GM12865 (cell line): ENCODE measurements at places on chromosomes 1 and 21.

GRCh38 chr21:16569679-16570078 is 839.9 kb downstream of the USP25 start:
- DNase-seq, result no peak

GRCh38 chr1:215458562-215458961 is 108.5 kb upstream of the KCTD3 start:
- DNase-seq, result no peak

DNA sequence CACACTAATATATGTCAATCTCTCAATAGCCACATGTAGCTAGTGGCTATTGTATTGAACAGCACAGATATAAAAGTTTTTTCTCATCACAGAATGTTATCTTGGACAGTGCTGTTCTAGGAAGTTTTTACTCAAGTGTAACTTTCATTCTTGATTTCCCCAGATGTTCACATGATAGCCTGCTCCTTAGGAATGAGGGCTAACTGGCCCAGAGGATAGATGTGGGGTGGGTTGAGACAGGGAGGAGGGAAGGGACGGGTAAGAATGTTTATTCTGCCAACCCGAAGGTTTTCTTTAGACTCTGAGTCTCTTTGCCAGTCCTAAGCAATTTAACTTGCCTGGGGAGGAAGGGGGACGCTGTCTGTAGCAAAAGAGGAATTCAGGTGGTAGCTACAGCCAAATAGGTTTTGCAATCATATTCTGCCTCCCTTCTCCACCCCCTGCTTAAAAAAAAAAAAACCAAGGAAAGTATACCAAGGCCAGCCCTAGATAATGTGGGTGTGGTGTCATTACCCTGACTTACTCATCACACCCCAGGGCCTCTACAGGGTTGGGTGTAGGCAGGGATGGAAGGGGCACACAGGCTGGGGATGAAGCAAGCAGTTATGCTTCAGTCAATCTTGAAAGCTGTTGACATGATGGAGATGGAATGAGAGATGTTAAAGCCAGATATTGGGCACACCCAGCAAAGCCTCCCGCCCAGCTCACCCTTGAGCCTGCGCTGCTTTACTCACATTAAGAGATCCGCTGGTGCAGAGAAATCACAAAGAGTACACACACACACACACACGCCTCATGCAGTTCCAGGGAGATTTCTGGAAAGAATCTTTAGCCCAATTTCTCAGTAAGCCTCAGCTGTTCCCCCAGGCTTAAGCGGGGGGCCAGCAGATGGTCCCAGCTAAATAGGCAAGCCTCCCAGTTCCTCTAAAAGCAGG is 59.9 kb downstream of the PLXNA2 start:
- DNase-seq, result no peak

- no peak for DNase-seq
Measured at GRCh38 chr1:92210701-92211100, 7.0 kb upstream of the C1orf146 start.

- no peak for DNase-seq
Measured at GRCh38 chr21:45293220-45293725, 5.6 kb upstream of the POFUT2 start.

- peak; percentile 90 for DNase-seq
Measured at GRCh38 chr1:115648717-115649691, 7.2 kb downstream of the VANGL1 start.

GRCh38 chr21:29082046-29082815 is 8.8 kb upstream of the CCT8 start:
- no peak for DNase-seq

DNA sequence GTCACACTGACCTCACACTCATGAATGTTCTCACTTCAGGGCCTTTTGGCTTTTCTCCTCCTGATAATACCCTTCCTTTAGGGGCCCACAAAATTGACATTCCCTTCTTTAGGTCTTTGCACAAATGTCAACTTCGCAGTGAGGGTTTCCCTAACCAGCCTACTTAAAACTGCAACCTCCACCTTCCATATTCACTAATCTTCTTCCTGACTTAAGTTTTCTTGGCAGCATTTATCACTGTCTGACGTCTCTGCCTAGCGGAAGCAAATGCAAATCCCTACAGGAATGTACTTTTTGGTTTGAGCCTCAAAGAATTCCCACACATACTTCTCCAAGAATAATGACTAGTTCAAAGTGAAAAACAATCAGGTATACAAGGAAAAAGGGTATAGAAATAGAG is 32.8 kb downstream of the INTS7 start:
- no peak for DNase-seq

GRCh38 chr1:24348196-24348595 is 29.0 kb downstream of the GRHL3 start:
- no peak for DNase-seq

DNA sequence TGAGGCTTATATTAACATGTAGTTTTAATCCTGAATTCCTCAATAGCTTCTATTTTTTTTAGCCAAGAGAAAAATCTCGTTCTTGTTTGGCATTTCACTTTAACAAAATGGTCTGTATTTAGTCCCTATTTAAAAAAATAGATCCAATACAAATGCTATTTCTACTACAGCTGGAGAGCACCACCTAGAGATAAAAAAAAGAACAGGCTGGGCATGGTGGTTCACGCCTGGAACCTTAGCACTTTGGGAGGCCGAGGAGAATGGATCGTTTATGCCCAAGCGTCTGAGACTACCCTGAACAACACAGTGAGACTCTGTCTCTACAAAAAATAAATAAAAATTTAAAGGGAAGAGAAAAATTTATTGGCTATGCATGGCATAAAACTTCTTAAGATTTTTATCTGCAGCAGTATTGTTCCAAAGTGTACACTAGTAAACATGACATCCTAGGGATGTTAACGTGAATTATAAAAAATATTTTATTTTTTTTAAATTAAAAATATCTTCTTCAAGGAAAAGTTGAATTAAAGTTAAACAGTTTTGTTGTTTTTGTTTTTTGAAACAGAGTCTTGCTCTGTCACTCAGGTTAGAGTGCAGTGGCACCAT is 4.4 kb downstream of the ST7L start:
- DNase-seq, result peak; percentile 37

DNA sequence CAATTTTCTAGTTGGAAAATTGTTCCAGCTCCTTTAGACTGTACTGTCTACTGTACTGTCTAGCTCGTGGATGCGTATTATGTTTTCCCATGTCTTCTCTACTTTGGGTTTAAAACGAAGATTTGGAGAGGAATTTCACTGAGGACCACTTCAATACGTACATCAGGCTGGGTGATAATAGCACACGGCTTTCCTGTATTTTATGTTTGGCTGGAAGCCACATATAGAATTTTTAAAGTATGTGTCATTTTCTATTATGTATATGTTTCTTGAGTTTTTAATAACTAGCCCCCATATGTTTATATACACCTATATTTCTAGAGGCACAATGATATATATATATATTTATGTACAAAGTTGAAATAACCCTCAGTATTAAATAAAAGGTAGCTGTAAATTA is 226.4 kb downstream of the GREM2 start:
- no peak for DNase-seq

DNA sequence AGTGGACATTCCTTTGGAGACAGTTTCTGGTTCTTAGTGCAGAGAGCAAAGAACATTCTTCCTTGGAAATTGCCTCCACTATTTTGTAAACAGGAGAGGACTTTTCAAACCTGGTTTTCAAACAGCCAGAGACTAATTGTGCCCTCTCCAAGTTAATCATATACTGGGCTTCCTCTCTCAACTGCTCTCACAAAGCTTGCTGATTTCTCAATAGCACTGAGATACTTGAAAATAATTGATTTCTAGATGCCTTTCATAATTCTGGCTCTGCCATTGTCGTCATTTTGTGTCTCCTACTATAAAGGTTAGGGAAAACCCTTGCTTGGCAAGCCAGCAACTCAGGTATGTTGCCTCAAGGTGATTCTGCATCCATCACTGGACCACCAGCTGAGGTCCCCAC is 56.0 kb downstream of the KCNJ15 start:
- no peak for DNase-seq

DNA sequence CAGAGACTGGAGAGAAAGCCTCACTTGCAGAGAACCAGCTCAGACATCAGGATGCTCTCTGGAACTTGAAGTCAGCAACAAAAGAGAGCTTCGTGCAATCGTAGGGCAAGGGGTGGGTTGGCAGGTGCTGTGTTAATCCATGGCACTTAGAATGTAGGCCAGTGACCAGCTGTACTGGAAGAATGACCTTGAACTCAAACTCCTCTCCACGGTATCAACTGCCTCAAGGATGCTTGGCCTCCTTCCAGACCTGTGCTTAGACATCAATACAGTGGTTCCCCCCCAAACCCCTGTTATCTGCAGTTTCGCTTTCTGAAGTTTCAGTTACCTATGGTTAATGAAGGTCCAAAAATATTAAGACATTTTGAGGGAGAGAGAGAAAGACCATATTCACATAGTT is 6.5 kb downstream of the KANK4 start:
- DNase-seq, result no peak

DNA sequence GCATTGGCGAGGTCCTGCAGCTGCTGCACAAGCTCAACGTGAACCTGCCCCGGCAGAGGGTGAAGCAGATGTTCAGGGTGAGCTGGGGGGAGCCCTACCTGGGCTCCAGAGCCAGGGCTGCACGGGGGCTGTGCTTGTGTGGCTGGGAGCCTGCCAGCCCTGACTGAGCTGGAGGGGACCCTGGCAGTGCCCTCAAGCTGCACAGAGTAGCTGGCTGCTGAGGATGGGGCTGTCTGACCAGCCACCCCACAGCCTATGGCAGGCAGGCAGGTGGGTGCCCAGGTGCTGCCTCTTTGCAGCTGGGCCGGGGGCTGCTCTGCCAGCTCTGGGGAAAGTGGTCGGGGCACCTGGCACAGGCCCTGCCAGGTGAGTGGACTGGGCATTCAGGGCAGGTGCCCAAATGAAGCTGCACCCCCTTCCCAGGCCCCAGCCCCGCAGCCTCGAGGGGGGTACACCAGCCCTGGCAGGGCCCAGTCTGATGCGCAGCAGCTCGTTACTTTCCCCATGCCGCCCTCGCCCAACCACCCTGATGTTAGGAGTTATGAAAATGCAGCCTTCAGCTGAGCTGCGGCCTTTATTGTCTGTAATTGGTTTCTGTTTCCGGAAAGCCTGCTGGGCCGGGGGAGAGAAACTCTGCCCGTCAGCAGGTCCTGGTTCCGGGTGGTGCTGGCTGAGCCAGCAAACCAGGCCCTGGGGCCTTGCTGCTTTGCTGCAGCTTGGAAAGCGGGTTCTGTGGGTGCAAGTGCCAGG is 4.3 kb downstream of the PLCH2 start:
- DNase-seq, result no peak

- DNase-seq, result no peak
Measured at GRCh38 chr1:192668409-192668983, 32.5 kb downstream of the RGS13 start.

GRCh38 chr1:216462066-216462775 is 39.0 kb upstream of the USH2A start:
- no peak for DNase-seq

DNA sequence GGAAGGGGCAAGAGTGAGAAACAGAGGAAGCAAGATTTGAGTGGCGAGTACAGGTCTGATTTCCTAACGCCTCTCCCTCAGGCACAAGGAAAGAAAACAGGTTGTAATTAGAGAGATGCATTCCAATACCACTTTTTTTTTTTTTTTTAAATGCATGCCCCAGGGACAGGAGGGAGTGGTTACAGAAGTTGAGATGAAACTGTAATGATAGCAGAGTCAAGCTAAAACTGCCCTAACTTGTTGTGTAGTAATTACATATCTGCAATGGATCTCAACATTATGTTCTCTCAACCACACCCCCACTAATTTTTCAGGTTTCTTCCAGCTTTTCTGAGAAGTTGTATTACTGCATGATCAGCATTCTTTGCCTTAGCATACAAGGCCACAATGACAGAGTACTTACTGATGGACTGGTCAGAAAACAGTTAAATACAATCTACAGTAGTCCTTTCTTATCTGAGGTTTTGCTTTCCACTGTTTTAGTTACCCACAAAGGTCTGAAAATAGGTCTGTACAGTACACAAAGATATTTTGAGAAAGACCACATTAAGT is 5.5 kb downstream of the ETV3 start:
- no peak for DNase-seq

DNA sequence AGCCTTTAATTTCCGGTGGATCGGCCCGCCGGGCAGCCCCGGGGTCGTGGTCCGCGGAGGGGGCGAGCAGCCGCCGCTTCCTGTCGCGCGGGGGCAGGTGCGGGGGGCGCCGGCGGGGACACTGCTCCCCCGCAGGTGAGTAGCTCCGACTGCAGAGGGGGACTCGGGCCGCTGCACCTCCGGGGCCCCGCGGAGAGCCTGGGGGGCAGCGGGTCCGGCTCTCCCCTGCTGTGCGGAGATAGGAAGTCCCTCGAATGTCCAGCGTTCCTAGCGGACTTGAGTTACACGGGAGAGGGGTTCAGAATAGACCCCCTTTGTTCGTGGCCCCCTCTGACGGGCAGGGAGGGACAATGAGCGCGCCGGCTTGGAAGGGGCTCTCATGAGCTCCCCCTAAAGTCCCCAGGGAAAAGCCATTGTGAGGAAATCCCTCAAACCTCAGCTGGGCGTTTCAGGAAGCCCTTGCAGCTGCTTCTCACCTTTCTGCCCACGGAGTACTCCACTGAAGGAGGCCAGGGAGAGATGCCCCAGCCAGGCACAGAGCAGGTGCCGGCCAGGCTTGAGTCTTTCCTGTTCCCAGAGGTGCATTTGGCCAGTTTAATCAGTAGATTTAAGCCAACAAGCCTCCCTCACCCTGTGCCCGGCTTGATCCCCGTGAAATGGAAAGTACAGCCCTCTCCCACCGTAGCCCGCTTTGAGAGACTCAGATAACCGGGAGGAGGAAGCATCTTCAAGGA is 925 bp downstream of the PDE9A start:
- peak; percentile 18 for DNase-seq

GRCh38 chr1:8858888-8859706 is 19.4 kb downstream of the ENO1 start:
- DNase-seq, result peak; percentile 72

- DNase-seq, result no peak
Measured at GRCh38 chr1:209516771-209517680, 66.5 kb upstream of the CAMK1G start.

DNA sequence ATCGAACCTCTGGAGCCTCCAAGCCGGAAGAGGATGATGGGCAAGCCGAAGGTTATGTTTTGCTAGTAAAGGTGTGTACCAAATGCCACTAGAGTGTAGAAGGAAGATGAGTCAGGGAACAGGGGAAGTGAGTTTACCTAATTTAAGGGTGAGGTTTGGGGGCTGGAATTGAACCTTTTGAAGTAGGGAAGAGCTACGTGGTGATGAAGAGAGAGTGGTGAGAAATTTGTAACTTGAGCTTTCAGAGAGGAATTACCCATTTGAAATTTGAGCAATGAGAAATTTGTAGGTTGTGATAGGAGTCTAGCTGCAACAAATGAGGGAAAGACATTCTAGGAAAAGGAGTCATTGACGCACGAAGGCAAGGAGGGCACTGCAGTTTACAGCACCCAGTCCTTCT is 70.0 kb upstream of the TENT5C start:
- no peak for DNase-seq

DNA sequence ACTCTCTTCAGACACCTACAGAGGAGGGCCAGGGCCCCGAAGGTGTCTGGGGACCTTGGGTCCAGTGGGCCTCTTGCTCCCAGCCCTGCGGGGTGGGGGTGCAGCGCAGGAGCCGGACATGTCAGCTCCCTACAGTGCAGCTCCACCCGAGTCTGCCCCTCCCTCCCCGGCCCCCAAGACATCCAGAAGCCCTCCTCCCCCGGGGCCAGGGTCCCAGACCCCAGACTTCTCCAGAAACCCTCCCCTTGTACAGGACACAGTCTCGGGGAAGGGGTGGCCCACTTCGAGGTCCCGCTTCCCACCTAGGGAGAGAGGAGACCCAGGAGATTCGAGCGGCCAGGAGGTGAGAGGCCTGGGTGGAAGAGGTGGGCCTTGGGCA is 3.7 kb downstream of the ADAMTSL4 start:
- no peak for DNase-seq
